ENCODE measurements at places on chromosomes 1 and 21.

GRCh38 chr1:62424411-62424810 lies 12.4 kb upstream of the USP1 start:
- no peak for DNase-seq

GRCh38 chr21:36704281-36704957 lies 5.5 kb downstream of the SIM2 start:
- no peak for DNase-seq

DNA sequence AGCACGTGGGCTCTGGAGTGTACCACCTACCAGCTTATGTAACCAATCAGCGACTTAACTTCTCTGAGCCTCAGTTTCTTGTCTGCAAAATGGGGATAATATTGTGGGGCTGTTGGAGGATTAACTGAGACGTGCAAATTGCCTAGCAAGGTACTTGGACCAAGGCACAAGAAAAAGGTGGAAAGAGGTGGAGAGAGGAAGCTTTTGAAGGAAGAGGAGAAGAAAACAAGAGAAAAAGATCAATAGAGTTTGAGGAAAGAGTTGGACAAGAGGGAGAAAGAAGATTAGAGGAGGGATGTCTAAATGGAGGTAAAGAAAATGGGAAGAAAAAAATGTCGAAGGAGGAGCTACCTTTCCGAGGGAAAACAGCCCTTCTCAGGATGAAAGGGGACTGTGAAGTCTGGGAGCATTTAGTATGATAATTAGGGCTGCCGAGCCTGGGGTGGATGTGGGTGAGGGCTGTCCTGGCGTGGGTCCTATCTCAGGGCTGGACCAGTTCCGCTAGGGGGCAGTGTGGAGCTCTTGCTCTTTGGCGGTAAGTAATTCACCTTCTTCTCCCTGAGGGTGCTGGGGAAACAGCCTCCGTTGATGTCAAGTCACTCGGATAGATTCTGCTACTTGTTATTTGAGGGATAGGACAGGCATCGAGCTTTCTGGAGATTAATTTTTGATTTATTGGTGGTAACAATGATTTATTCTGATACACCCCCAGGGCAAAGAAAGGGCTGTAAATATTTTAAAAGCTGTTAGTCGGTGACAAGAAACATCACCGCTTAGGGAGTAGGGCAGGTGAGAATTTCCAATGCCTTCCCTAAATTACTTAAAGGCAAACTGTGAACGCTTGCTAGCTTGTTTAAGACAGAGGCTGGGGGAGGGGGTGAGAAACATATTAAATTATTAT lies 79.0 kb upstream of the NFASC start:
- DNase-seq = peak; percentile 74

DNA sequence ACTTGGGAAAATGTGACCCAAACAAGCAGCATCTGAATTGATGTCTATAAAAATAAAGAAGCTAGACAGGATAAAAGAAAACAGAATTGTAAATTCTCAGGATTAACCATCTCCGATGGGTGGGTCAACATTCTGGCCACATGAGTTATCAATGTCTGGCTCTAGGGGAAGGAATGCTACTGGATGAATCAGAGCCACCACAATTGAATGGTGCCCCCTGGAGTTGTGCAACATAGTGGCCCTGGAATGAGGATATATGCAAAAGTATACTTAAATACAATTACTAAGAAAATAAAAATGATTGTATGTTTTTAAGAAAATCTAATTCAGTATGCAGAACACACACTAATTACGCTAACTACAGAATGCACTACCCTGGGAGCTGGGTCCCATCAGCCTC lies 185.6 kb downstream of the TGFBR3 start:
- DNase-seq = no peak

- no peak for DNase-seq
Observed at GRCh38 chr1:87398641-87399040, 70.0 kb downstream of the LMO4 start.

DNA sequence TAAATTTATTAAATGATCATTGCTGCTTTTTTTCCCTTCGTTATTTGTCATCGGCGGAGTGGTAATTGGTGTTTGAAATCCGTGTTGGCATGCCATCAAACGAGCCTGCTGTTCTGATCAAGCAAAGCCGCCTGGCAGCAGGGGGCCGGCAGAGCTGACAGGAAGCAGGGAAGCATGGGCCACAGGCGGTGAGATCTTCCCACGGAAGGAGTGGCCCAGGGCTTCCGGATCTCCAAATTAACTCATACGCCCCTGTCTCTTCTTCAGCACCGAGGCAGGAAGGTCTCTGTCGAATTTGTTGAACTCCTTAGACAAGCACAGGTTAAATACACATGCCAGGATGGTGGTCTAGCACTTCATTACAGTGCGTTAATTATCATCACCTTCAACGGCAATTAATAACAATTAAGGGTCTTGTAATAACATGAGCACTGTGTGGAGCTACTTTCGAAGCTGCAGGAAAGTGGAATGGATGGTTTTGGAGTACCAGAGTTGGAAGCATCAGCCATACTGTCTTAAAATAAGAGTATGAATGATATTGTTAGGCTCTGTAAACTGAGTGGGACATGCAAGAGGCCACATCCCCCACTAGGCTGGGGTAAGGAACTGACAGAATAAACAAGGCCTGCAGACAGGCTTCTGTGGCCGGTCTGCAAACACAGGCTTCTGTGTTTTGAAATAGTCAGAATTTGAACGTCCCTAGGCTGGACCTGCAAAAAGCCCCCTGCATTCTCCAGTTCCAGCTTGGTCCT lies 199.4 kb upstream of the DAB1 start:
- DNase-seq = no peak

DNA sequence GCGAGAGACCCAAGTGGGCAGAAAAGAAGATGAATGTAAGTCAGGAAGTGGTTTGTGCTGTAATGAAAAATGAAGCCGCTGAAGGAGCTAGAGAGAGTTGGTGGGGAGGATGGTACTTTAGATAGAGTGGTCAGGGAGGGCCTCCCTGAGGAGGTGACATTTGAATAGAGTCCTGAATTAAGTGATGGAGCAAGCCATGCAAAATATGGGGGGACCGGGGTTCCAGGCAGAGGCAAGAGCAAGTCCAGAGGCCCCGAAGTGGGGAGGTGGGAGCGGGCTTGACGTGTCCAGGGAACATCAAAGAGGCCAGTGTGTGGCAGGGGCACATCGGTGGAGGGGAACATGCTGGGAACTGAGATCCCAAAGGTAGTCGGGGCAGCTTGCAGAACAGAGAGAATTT lies 43.1 kb downstream of the OPRD1 start:
- DNase-seq = no peak

GRCh38 chr1:94798462-94798861 lies 21.7 kb upstream of the SLC44A3 start:
- no peak for DNase-seq

DNA sequence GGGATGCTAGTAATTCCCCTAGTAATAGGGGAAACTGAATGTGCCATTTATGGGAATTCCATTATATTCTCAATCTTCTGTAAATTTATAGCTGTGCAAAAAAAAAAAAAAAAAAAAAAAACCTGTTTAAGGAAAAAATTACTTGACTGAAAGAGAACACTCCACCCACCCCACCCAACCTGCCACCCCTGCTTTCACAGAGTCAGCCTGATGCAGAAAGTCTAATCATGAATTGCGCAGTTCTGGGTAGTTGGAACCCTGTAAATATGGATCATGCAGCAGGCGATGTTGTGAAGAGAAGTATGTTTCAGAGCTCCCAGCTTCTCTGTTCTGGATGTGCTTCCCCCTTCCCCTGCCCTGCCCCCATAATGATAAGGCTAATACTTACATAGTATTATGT lies 19.6 kb upstream of the LAMC2 start:
- no peak for DNase-seq

DNA sequence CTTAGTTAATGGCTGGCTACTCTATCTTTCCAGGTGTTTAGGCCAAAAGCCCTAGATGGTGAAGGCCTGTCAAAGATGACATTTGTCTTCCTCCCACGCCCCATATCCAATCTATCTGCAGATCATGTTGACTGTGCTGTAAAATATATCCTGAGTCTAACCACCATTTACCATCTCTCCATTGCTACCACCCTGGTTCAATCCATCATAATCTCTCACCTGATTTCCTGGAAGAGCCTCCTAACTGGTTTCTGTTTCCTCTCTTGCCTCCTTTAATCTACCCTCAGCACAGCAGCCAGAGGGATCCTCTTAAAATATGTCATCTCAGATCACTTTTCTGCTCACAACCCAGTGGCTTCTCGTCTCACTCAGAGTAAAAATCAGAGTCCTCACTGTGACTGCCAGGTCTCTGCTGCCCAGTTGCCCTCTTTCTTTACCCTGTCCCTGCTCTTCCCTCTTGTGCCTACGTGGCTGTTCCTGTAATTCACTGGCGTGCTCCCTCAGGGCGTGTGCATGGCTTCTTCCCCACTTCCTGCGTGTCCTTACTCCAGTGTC lies 17.8 kb downstream of the TMEM50A start:
- DNase-seq = no peak

DNA sequence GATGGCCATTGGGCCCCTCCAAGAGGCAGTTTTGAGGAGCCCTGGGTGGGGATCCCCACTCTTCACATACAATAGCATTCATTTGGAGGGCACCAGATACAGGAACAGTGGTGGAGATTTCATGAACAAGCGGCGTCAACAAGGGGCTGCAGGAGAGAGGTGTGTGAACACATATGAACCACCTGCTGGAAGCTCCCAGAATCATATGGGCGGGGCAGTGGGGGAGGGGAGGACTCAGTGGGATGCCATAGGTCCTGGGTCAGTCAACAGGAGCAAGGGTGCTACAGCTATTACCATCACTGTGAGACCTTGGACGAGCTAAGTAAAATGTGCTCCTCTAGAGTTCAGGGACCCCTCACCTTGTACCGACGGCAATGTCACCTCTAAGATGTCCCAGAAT lies 100.4 kb upstream of the IRF2BP2 start:
- DNase-seq = no peak

DNA sequence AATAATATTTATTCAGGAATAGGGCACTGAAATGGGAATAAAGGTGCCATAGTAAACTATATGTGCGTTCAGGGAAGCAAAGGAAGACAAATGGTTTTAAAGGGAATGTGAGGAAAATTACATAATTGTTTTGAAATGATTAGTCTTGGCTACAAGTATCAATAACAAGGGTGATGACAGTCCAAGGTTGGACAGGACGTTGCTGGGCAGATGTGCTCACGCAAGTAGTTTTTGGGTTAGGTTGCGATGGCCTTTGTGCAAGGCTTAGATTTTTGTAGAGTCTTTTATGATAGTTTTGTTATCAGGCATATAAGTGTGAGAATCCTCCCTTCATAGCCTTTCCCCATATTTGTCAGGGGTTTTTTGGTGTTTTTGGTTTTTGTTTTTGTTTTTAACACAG lies 57.0 kb downstream of the SPATA6 start:
- no peak for DNase-seq

DNA sequence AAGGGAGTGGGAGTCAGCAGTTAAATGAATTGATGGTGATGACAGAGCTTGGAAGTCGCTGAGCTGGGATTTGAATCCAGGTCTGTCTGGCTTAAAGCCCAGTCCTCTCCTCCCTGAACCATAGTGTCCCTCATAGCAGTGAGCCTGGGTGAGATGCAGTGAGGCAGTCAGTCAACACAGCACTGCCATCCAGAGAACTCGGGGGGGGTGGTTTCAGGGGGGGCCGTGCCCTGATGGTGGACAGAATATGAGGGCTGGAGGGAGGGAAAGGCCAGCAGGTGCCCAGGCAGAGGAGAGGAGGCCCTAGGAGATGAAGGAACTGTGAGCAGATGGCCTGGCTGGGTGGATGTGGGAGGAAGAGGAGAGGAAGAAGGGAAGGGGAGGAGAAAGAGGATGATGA lies 405.6 kb downstream of the PTPRU start:
- DNase-seq = no peak

GRCh38 chr1:173015629-173016028 lies 35.1 kb downstream of the TNFSF18 start:
- DNase-seq = no peak

DNA sequence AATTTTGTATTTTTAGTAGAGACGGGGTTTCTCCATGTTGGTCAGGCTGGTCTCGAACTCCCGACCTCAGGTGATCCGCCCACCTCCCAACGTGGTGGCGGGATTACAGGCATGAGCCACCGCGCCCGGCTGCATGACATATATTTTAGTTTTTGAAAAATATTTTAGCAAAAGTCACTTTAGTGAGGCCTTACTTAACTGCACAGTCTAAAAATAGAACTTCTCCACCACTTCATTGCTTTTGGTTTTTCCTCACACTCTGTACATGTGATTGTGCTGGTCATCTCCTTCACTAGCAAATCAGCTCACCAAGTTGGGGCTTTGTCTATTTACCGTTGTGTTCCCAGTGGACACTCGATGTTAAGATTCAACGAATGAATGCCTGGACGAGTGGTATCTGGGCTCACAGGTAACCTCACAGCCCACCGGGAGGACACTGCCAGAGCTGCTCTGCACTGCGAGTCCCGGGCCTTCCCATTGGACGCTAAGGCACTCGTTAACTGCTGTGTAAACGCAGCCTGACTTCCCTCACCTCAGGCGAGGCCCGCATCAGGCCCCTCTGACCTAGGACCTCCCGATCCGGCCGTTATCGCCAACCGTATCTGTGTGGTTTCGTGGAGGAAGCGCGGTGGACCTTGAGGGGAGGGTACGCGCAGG lies 14.0 kb upstream of the ZNF692 start:
- DNase-seq = peak; percentile 50

GRCh38 chr1:229238674-229239415 lies 32.1 kb upstream of the RAB4A start:
- no peak for DNase-seq

- DNase-seq = no peak
Observed at GRCh38 chr1:207565546-207566468, 69.8 kb downstream of the CR1 start.

- no peak for DNase-seq
Observed at GRCh38 chr1:36136535-36136934, 11.5 kb upstream of the COL8A2 start.

GRCh38 chr1:119483441-119484200 lies 23.4 kb upstream of the HSD3B1 start:
- DNase-seq = no peak

GRCh38 chr1:6833804-6834203 lies 48.5 kb downstream of the CAMTA1 start:
- no peak for DNase-seq

DNA sequence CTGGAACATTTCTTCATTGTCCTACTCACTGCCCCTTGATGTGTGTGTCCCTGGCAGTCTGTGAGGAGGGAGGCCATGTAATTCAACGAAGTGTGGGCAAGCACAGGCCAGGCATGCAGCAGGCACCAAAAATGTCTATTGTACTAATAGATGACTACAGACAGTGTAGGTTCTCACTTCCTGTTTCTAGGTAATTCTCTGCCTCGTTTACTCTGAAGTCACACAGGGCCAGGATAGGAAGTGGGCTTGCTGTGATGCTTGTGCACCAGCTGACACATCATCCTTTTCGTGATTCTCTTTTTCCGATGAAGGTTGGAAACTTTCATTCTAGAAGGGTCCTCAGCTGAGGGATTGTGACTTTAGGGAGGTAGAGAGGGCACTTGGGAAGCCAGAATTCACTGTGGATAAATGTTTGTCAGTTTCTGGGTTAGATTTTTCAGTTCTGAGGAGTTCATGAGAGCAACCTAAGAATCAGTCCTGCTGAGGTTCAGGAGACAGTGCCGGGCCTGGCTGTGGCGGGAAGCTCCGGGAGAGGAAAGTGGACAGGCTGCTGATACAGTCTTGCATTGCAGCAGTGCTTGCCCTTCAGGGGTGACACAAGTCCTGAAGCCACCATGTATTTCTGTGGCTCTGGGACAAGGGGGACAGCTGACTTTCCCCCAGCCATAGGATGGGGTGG lies 4.3 kb upstream of the CSF1 start:
- peak; percentile 76 for DNase-seq
